Liver (tissue), 10 donors: ENCODE measurements at places on chromosomes 12 and 14. TPM values are rescaled to one million over a fixed set of nuclear protein-coding genes. Genes with fewer than 3 reads are reported as not detected.

OTOGL gene
- 0.09 TPM for total RNA-seq

PRKD1 gene
- 1.1 TPM for total RNA-seq

SLC5A8 gene
- total RNA-seq: not detected

LRRC43 gene
- 0.67 TPM for total RNA-seq

APOF gene
- total RNA-seq: 11.9 TPM

CACNA1C gene
- 0.37 TPM for total RNA-seq

RASSF8 gene
- total RNA-seq: 9.4 TPM

FGD6 gene
- total RNA-seq: 2.9 TPM

DNA sequence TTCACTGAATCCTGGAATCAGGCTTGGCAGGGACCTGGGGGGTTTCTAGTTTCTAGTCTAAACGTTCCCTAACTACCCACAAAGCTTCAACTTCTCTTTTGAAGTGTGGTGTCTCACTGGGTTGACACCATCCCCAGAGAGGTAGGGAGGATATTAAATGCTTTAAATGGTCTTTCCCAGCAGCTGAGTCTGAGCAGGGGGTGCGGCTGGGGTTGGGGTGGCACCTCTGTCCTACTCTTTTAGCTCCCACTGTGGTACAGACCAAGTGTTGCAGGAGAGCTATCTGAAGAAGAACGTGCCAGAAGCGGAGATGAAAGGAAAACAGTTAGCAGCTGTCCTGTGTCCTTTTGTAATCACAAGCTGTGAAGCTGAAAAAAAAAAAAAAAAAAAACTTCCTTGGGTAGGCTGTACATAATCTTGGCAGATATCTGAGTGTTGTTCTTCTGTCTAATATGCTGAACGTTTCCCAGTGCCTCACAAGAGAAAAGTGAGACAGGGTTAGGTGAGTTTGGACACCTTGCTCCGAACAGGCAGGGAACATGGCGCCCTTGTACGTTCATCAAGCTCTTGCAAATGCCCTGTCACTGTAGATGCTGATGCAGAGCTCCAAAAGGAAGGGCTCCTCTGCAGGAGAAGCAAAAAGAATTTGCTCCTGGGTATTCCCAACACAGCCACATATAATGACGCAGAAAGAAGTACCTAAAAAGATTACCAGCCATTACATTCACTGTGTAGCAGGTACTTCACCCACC lies 447.2 kb downstream of the APAF1 start:
- DNase-seq: no peak

DNA sequence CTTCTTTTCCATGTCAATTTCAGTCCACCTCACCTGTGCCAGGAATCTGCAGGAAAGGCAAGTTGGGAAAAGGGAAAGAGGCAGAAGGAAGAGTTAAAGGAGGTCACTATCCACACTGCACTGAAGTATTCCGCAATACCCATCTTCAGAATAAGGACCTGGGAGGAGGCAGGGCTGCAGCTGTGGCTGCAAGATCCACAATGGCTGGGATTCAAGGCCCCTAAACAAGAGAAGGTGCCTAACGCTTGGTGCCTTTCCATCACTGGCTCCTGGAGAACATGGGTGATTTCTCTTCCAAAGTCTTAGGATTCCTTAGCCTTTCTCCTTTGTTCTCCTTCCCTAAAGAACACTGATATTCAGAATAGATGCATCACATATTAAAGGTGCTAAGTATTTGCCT lies 204.0 kb downstream of the GRIN2B start:
- DNase-seq: no peak

GRCh38 chr12:121857322-121858246 lies 1.1 kb downstream of the HPD start:
- DNase-seq: peak; percentile 66

GRCh38 chr12:121581686-121582429 lies 1.0 kb upstream of the KDM2B start:
- DNase-seq: no peak

DNA sequence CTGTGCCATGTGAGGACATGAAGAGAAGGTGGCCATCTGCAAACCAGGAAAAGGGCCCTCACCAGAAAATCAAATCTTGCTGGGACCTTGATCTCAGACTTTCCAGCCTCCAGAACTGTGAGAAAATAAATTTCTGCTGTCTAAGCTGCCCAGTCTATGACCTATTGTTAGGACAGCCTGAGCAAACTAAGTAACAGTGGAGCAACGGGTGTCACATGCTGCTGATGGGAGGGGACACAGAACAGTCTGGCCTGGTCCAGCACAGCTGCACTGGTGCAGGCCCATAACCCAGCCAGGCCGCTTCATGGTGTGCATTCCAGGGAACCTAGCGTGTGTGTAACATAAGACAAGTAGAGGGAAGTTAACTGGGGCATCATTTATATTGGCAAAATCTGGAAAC lies 42.1 kb downstream of the GRIP1 start:
- DNase-seq: no peak

- no peak for DNase-seq
Measured at GRCh38 chr12:116241157-116241759, 36.2 kb downstream of the MED13L start.

DNA sequence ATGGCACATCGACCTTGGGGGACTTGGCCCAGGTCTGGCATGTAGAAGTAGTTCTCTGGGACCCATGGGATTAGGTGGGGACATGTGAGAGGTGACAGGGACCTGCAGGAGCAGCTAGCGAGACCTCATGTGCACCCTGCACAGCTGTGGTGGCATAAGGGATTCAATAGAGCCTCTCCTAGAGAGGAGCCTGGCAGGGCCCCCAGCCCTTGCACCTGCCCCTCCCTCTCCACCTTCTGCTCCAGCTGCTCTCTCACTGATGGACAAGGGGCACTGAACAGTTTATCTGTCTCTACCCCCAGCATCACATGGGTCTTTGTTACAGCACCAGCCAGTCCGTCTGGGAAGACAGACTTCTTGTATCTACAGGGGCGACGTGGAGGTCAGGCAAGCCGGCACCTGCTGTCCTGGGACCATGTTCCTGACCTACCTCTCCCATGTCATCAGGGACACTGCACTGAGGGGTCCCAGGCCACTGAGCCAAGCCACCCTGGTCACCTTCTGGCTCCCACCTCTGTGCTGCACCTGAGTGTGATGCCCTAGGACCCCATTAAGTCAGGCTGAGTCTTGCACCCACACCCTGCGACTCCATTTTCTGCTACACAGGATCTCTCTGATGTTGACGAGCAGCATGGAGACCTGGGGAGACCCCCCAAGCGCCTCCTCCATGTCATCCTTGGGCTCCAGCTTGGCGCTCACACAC lies 32.6 kb downstream of the DDX11 start:
- DNase-seq: no peak

DNA sequence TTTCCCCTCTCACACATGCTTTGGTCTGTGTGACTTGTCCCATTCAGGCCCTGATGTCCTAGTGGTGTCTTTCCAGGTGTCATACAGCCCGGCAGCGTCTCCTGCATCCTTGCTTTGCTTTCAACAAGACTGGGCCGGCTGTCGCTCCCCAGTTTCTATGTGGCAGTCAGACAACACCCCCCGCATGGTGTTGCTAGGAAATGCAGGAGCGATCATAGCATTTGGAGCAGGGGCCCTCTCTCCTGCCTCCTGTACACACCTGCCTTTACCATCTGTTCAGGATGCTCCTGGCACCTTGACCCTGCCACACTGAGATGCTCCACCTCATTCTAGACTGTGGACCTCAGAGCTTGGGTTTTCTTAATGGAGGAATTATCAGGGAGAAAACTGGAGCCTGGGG lies 29.5 kb downstream of the CACNA1C start:
- DNase-seq: no peak

GRCh38 chr12:101876322-101876860 lies 989 bp upstream of the DRAM1 start:
- DNase-seq: no peak

- no peak for DNase-seq
Measured at GRCh38 chr14:64733899-64734298, 29.7 kb downstream of the PLEKHG3 start.

GRCh38 chr14:54642801-54643695 lies 76.1 kb downstream of the SAMD4A start:
- DNase-seq: no peak

GRCh38 chr12:96070670-96071279 lies 35.4 kb upstream of the LTA4H start:
- DNase-seq: no peak

GRCh38 chr12:95326445-95326844 lies 108.8 kb downstream of the VEZT start:
- no peak for DNase-seq

- no peak for DNase-seq
Measured at GRCh38 chr12:77814386-77814785, 16.3 kb upstream of the NAV3 start.

- no peak for DNase-seq
Measured at GRCh38 chr14:73462815-73463214, 4.5 kb upstream of the NUMB start.

GRCh38 chr14:103556946-103557758 lies 5.3 kb downstream of the BAG5 start:
- no peak for DNase-seq

DNA sequence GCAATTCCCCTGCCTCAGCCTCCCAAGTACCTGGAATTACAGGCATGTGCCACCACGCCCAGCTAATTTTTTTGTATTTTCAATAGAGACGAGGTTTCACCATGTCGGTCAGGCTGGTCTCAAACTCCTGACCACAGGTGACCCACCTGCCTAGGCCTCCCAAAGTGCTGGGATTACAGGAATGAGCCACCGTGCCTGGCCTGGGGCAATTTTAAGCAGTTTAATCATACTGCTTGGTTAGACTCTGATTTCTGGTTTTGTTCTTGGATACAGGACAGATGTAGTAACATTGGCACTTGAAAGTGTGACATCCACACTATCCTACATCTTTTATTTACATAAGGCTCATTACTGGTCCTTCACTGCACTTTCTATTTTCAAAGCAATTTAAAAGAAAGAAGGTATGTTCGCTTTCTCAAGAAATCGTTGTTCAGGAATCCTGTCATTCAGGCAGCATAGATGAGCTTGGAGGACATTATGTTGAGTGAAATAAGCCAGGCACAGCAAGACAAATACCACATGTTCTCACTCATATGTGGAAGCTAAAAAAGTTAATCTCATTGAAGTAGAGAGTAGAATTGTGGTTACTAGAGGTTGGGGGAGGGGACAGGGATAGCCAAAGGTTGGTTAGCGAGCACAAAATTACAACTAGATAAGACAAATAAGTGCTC lies 4.0 kb upstream of the NUAK1 start:
- DNase-seq: no peak

DNA sequence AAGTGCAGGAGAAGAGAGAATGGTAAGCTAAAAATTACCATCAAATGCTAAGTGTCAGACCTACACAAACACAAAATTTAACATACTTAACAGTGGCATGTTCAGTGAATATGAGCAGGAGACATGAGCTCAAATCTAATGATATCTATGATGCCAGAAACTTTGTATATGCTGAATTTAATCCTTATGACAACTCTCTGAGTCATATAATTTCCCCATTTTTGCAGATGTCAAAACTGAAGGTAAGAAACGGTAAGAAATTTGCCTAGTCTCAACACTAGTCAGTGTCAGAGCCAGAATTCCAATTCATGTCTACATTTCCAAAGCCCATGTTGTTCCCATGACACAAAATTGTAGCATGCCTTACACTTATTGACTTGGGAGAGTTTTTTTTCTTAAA lies 375.8 kb downstream of the APAF1 start:
- DNase-seq: no peak

GRCh38 chr12:109678719-109679118 lies 34.9 kb upstream of the FAM222A start:
- no peak for DNase-seq

- DNase-seq: no peak
Measured at GRCh38 chr12:18467620-18468245, 206.4 kb downstream of the PIK3C2G start.

DNA sequence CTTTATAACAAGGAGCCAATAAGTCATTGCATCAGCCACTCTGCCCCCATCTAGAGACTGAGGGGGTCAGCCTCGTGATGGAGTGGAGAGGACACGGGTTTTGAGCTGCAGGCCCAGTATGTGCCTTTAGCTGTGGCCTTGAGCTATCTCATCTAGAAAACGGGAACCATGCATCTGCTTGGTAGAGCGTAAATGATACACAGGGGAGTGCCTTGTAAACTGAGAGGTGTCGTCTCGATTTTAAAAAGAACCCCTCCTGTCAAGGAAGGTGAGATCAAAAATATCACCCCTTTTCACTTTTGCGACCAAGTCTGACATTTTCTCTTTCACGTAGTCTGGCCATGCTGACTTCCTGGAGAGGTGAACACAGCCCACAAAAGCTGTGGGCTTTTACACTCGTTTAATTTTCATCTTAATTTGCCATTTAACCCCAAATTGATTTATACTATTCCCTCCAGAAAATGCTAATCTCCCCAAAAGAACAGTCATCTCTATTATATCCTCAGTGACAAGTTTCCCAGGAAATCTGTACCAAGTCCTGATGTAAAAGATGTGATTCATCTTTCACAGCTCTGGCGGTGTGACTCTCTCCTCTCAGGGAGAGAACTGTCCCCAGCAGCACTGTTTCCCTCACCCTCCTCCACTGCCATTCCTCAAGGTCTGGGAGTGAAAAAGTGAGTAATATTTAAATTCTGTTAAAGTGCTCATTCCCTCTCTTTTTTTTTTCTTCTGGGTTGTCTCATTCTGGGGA lies 30.6 kb downstream of the VCPKMT start:
- no peak for DNase-seq

- DNase-seq: no peak
Measured at GRCh38 chr12:65952737-65953209, 128.5 kb downstream of the HMGA2 start.

DNA sequence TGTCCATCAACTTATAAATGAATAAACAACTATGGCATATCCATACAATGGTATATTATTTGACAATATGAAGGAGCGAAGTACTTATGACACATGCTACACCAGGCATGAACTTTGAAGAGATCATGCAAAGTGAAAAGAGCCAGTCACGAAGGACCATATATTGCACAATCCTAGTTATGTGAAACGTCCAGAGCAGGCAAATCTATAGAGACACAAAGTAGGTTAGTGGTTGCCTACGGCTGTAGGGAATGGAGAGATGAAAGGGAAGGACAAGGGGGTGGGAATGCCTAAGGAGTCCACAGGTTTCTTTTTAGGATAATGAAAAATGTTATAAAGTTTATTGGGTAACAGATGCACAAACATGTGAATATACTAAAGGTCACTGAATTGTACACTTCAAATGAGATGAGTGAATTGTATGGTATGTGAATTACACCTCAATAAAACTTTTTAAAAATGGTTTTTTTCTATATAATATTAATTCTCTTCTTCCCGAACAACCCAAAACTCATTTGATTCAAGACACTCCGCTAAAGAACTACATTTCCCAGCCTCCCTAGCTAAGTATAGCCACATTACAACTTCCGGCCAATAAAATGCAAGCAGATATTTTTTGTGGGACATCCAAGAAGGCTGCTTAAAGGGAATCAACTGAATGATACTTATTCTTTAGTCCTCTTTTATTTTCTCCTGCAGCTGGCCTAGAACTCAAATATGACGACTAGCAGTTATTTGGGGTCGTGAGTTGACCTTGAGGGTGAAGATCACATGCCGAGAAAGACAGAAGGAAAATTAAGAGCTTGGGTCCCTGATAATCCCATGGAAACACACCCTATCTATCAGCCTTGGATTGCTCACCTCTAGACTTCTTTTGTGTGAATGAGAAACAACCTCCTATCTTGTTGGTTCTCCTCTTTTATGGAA lies 187.2 kb downstream of the TTC8 start:
- no peak for DNase-seq

GRCh38 chr12:113067987-113068935 lies 11.7 kb downstream of the DTX1 start:
- no peak for DNase-seq

- no peak for DNase-seq
Measured at GRCh38 chr12:6312529-6313325, 2.2 kb downstream of the PLEKHG6 start.

- no peak for DNase-seq
Measured at GRCh38 chr12:6233121-6233971, 33.1 kb downstream of the CD9 start.
